Suppressor macrophage treated with lipopolysaccharide for 1 hour (primary cell): ENCODE measurements at places on chromosomes 5 and 9.
A peak's percentile ranks its signal among the peaks of the same experiment; 100 is the strongest.

GRCh38 chr9:35510754-35511428 is 21.0 kb downstream of the RUSC2 start:
- no peak for DNase-seq

DNA sequence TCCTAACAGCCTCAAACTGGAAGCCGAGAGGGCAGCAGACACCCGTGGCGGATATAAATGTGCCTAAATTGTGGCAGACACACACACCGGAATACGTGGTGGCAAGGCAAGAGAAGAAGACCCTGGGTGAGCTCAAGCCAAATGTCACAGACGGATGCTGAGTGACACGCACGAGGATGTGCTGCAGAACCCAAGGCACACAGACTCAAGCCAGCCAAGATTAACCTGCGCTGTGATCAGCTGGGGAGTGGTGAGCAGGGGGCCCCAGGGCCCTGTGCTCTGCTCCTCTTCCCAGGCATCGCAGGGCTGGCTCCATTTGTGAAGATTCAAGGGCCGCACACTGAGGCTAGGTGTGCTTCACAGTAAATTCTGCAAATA is 16.4 kb downstream of the SEMA4D start:
- no peak for DNase-seq

DNA sequence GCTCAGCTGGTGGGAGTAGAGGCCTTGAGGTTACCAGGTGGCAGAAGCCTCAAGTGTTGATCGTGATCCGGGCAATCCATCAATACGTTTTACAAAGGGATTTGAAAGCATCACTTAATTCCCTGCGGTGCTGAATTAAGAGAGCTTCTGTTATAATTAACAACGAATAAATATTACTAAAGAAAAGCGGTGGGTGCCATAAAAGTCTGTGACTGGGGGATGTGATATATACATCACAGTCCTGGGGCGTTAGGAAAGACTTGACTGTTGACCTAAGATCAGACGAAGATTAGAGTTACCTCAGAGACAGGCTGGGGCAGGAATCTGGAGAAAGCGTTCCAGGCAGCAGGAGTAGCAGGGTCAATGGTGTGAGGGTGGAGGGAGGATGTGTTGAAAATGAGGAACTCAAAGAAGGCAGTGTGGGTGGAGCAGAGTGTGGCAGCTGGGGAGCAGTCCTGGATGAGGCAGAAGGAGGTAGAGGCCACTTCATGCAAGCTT is 6.7 kb upstream of the C5orf63 start:
- peak; percentile 80 for DNase-seq

- peak; percentile 0 for DNase-seq
Measured at GRCh38 chr5:26482810-26483375, 555.5 kb downstream of the CDH9 start.

DNA sequence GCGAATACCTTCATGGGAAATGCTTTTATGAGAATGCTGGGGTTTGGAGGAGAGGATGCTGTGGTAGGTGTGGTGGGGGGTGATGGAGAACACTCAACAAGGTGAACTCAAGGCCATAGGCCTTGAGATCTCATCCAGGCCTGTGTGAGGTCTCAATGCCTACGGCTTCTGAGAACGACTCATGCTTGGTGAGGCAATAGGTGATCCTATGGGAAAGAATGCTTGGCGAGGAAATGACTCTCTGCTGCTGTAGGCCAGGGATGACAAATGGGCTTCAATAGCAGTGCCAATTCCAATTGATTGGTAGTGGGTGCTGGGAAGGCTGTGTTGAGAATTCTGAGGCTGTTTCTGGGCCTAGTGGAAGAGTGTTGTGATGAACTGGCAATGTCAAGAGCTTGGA is 280.2 kb upstream of the CLINT1 start:
- DNase-seq, result no peak

- no peak for DNase-seq
Measured at GRCh38 chr5:75243100-75243499, 6.4 kb upstream of the ANKRD31 start.

- peak; percentile 11 for DNase-seq
Measured at GRCh38 chr9:84669288-84670137, at the start of gene NTRK2. Gene NTRK2 (plus strand): TSS chr9:84669729. CDS start chr9:84670749, 1,020 bp downstream.

GRCh38 chr5:73392775-73393174 is 55.8 kb downstream of the FOXD1 start:
- no peak for DNase-seq

GRCh38 chr5:14880688-14881087 is 9.1 kb upstream of the ANKH start:
- peak; percentile 71 for DNase-seq

DNA sequence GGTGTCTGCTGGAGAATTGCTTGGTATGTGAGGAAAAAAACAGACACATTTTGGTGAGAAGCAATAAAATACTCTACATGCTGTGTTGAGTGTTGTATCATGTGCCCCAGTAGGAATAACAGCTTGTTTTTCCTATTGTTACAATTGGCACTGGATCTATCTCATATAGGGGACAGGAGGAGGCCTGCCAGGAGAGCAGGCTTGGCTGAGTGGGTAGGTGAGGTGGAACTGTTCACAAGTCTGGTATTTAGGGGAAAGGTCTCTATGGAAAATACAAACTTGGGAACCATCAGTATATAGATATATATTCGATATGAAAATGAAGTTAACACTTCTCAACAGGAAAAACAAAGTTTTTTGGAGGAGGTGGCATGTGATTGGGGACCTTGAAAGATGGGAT is 9.5 kb upstream of the SH3TC2 start:
- no peak for DNase-seq
